Coronary artery (tissue), 2 donors: ENCODE measurements at places on chromosomes 1 and 21.

DNA sequence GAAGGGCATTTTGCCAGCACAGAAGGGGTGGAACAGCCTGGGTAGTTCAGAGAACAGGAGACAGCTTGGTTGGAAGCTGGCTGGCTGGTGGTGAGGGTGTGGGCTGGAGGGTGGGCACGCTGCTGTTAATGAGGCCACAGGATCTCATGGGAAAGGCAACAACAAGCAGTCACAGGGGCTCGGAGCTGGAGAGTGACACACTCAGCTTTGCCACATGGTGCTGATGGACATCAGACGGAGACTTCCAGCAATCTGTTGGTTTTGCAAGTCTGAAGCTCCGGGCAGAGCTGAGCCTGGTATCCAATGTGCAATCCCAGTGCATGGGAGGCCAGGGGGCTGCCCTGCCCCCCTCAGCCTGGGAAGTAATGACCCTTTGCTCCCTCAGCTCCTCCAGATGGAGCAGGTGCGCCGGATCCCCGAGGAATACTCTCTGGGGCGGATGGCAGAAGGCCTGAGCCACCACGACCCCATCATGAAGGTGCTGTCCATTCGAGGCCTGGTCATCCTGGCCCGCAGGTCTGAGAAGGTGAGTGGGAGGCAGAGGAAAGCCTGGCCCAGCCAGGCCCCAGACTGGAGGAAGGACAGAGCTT, 15.6 kb upstream of the TTC4 start:
- no peak for DNase-seq

- no peak for DNase-seq
These were observed 26.4 kb downstream of the LHX4 start for GRCh38 chr1:180256341-180257027.

- DNase-seq: no peak
These were observed 150.6 kb downstream of the MRPL39 start for GRCh38 chr21:25456672-25457071.

GRCh38 chr1:200279810-200280411, 129.9 kb downstream of the ZNF281 start:
- DNase-seq: no peak

DNA sequence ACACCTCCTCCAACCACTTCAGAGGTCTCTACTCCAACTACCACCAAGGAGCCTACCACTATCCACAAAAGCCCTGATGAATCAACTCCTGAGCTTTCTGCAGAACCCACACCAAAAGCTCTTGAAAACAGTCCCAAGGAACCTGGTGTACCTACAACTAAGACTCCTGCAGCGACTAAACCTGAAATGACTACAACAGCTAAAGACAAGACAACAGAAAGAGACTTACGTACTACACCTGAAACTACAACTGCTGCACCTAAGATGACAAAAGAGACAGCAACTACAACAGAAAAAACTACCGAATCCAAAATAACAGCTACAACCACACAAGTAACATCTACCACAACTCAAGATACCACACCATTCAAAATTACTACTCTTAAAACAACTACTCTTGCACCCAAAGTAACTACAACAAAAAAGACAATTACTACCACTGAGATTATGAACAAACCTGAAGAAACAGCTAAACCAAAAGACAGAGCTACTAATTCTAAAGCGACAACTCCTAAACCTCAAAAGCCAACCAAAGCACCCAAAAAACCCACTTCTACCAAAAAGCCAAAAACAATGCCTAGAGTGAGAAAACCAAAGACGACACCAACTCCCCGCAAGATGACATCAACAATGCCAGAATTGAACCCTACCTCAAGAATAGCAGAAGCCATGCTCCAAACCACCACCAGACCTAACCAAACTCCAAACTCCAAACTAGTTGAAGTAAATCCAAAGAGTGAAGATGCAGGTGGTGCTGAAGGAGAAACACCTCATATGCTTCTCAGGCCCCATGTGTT, 66.6 kb downstream of the TPR start:
- no peak for DNase-seq

DNA sequence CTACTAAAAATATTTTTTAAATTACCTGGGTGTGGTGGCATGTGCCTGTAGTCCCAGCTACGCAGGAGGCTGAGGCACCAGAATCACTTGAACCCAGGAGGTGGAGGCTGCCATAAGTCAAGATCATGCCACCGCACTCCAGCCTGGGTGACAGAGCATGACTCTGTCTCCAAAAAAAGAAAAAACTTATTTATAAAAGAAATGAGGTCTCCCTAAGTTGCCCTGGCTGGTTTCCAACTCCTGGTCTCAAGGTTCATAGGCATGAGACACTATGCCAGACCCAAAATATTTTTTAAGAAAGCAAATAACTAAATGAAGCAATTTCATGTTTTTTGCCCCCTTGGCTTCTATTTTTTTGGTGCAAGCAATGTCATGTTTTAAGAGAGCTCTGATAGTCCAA, 32.9 kb downstream of the EIF4G3 start:
- DNase-seq: no peak

DNA sequence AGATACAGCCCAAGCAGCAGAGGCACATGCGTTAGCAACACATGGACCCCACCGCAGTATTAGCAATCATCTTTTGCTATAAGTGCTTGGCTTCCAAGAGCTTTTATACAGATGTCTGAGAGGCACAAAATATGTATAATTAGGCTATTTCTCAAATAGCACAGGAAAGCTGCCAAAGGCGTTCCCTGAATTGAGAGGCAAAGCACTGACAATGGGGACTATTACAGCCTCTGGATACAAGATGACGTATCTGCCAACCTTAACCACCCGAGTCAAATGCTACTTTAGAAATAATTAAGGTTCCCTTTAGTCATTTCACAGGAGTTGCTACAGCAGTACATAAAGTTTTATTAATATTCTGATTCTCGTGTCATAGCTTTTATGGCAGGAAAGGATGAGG, 6.4 kb downstream of the STMN1 start:
- no peak for DNase-seq

- no peak for DNase-seq
These were observed 71.9 kb downstream of the TTLL7 start for GRCh38 chr1:83927061-83927460.

- no peak for DNase-seq
These were observed 30.2 kb downstream of the S100A6 start for GRCh38 chr1:153505576-153505975.

DNA sequence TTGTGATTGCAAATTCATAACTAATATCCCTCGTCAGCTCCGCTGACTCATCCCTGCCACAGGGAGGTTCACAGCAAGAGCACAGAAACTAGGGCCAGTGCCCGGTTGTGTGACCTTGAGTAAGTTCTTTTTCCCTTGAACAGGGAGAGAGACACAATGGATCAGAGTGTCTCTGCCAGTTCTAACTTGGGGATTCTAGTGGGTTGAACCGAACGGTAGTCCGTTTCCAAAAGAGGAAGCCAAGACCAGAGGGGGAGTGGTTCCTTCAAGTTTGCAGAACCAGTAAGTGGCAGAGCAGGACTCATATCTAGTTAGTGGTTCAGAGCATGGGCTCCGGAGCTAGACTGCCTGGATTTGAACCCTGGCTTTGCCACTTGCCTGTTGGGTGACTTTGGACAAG, 4.9 kb upstream of the SHISA4 start:
- no peak for DNase-seq

- DNase-seq: no peak
These were observed 80.4 kb downstream of the KIF26B start for GRCh38 chr1:245235156-245235555.
